Stimulated activated CD4-positive, alpha-beta T cell treated with anti-CD3 and anti-CD28 coated beads, Interleukin-4, amount 100 ng/mL, for 24 hours (primary cell): ENCODE measurements at places on chromosomes 12 and 14.
A peak's percentile ranks its signal among the peaks of the same experiment; 100 is the strongest.

DNA sequence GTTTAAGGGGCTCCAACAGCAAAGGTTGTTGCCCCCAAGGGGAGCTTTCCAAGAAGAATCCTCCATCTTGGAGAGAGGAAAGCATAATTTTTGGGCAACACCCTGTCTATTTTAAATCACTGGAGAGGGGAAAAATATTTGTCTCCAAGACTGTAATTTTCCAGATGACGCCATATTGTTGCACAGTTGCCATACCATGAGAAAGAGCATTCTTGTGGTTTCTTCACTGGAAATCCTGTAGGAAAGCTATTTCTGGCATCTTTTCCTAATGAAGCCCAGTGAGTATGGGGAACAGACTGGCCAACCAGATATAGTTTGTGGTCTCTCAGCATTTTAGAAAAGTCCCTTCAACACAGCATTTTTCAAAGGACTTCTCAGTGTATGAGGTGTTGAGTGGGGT lies 88.1 kb upstream of the MANSC4 start:
- no peak for DNase-seq

DNA sequence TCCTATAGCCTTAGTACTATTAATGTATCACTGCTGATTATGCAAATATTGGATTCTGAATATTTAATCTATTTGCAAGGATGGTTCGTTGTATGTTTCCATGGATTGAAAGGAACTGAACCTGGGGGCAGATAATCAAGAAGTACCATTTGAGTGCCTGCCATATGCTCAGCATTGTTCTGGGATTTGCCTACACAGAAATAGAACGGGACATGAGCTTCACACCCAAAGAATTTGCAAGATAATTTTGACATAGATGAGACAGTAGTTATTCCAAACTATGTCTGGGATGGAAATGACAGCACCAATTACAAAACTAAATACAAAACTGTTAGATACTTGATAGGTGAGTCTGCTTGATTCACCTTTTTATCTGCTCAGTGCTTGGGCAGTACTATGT lies 132.7 kb upstream of the NPAS3 start:
- DNase-seq: no peak

- DNase-seq: no peak
Measured at GRCh38 chr12:65823513-65824375, 539 bp upstream of the HMGA2 start.

GRCh38 chr12:120276734-120277133 lies 11.2 kb upstream of the PXN start:
- DNase-seq: no peak

GRCh38 chr12:69732088-69732487 lies 6.6 kb upstream of the RAB3IP start:
- DNase-seq: no peak

GRCh38 chr12:110581931-110582275 lies 1.2 kb downstream of the PPTC7 start:
- DNase-seq: no peak

DNA sequence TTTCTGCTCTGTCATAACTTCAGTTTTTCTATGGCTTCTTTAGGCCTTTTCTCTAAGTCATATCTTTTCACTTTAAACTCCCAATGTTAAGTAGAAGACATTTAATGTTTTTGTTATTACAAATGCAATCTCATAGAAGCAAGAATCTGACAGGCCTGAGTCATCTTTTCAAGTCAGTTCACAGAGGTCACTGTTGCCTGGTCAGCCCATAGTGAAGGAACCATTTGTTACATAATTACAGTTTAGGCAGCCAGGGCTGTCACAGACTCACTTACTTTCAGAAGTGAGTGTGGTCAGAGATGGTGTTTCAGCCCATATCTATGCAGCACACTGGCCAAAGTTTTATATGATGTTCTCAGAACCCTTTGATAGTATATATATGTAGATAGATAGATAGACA lies 46.5 kb downstream of the CCER1 start:
- DNase-seq: no peak

GRCh38 chr12:114918535-114919233 lies 234.7 kb upstream of the TBX3 start:
- DNase-seq: no peak

GRCh38 chr14:69547701-69548348 lies 26.8 kb downstream of the CCDC177 start:
- DNase-seq: no peak

DNA sequence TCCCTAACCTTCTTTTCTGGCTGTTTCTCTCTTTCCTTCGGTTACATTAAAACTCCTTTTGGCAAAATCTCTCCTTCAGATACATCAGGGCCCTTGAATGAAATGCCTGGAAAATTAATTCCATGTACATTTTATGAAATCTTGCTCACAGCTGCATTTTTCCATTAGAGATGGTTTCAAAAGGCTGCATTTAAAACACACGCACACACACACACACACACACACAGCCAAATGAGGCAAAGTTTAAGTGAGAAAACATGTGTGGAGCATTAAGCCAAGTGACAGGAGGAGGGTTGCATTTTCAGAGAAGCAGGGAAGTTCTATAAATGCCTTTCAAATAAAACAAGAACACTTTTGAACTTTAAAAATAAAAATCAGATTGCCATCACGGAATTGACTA lies 216.4 kb downstream of the LRIG3 start:
- no peak for DNase-seq

DNA sequence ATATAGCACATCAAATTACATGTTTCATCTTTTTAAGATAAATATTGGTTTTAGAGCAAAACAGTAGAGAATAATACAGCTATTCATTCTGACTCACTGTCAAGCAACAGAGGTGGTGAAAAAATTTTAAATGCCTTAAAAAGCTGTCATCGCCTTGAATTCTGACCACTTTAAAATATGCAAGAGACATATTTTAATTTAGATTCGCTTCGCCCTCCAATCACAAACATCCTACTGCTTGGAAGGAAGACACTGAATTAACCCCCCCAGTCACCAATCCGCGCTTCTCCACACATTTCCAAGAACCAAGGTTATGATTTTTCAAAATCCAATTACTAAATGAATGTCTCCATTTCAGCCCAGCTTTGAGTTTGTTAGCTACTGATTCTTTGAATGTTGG lies 112.4 kb downstream of the TMEM132D start:
- DNase-seq: no peak

GRCh38 chr12:15372352-15372751 lies 50.0 kb downstream of the PTPRO start:
- no peak for DNase-seq

- no peak for DNase-seq
Measured at GRCh38 chr12:54039417-54040147, 6.7 kb downstream of the HOXC5 start.

DNA sequence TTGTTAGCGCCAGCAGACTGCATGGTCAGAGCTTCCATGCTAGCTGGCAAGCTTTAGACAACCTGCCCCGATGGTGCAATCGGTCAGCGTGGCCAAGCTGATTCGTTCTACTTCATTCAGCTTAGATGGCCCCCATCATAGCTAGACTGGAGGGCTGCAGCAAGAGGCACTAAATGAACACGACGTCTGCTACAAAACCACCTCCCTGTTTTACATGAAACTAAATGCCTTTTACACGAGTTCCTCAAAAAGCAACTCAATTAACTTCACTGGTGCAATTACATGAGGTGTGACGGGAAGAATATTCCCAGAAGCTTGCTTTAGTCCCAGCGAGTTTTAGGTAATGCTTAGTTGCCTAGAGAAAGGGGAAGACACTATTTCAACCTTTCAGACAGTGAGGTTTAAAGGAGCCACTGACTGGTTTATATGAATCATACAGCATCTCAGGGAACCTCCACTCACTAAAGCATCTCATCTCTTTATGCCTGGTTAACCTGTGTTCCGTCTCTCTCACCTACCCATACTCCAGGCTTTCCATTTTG lies 8.4 kb downstream of the NIN start:
- DNase-seq: no peak

DNA sequence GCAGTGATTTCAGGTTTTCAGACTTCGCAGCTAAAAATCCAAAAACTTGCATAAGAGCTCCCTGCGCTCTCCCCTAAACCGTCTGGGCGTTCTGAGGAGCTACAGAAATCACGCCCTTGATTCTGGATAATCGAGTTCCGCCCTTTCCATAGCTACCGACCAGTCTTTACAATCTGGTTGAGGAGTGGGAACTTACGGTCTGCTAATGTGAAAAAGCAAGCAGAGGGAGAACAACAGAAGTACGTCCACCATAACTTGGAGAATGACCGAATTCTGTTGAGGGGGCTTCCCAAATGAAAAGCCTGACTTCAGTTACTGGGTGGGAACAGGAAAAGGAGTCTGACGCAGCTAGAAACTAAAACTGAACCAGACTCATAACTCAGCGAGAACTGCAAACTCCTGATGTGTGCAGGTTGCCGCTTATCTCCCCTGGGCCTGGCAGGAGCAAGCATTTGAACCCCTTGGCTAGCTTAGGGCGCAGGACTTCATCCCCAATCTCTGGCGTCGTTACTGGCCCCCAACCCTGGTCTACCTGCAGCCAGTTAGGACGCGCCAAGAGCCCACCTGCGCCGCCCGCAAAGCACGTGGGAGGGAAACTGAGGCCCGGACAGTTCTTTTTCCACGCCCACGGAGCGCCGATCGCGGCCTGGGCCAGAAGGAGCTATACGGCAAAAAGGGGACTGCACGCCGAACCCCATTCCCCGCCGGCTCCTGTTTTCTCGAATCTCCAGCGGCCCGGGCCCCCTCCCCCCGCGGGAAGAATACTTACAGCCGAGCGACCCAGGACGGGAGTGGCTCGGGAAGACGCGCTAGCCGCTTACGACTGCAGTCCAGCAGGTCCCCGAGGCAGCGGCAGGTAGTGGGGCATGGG lies 838 bp downstream of the LRIG3 start:
- no peak for DNase-seq

GRCh38 chr12:116048879-116049278 lies 228.6 kb downstream of the MED13L start:
- DNase-seq: no peak

DNA sequence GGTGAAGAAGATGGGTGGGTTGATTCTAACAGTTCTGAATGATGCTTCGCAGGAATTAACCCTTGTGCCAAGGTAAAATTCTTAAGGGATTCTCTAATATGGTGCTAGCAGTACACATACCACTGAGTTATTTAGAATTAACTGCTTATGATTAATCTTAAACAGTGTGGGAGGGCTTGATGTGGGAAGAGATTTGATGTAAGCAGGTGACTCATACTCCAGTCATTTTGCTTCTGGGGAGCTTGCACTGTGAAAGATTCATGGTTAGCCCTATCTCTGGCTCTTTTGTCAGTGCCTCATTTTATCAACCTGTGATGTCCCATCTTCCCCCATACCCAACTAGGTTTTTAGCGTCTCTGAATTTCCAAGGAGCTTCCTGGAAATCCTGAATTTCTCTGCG lies 83.8 kb downstream of the NRXN3 start:
- no peak for DNase-seq

- no peak for DNase-seq
Measured at GRCh38 chr12:113154351-113154973, 4.9 kb downstream of the CFAP73 start.

DNA sequence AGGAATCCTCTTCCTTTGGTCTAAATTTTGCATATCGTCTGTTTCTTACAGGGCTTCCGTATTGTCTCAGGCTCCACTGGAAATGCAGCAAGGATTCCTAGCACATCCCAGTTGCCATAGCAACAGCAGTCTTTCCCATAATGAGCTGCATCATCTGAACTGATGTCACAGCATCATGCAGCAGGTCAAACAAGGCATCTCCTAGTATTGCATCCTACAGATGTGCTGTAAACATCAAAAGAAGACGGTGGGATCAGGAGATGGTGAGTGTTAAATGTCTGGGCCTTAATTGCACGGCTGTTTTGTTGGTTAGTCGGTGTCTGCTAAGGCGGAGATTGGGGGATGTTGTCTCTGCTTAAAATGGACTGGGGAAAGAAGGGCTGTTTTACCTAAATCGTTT lies at the start of gene AKAP6:
TSS of gene AKAP6 (plus strand) at position 153 of the 400 bp plus-strand sequence. CDS start 104,196 bp downstream, outside the sequence.
- DNase-seq: no peak

DNA sequence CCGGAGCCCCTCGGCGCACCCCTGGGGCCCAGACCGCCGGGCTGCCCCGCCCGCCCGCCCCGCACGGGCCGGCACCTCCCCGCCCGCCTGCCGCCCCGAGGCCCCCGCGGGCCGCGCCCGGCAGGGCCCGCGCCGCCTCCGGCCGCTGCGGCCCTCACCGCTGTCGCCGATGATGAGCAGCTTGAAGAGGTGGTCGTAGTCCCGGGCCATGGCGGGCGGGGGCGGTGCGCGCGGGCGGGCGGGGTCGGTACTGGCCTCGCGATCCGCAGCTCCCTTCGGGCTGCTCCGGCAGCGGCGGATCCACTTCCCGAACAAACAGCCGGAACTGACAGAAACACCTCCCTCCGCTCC lies at the start of gene RAB35:
TSS of gene RAB35 (minus strand) at position 313 of the 351 bp plus-strand sequence. CDS start at position 210, 103 bp downstream.
- no peak for DNase-seq

- no peak for DNase-seq
Measured at GRCh38 chr12:12447837-12448236, 91.0 kb downstream of the BORCS5 start.

DNA sequence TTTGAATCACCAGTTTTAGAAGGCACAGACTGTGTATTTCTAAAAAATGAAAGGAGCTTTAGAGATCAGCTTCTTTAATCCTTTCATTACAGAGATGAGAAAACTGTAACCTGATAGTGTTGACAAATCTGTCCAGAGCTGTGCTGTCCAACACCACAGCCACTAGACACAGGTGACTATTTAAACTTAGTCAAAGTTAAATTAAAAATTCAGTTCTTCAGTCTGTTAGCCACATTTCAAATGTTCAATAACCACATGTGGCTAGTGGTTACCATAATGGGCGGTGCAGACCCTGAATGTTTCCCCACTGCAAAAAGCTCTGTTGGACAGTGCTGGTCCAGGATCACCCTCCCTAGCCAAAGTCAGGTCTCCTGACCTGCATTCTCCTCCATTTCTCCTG lies 21.6 kb downstream of the DAD1 start:
- peak; percentile 7 for DNase-seq

GRCh38 chr14:24075485-24076301 lies 4.3 kb downstream of the CPNE6 start:
- DNase-seq: no peak

DNA sequence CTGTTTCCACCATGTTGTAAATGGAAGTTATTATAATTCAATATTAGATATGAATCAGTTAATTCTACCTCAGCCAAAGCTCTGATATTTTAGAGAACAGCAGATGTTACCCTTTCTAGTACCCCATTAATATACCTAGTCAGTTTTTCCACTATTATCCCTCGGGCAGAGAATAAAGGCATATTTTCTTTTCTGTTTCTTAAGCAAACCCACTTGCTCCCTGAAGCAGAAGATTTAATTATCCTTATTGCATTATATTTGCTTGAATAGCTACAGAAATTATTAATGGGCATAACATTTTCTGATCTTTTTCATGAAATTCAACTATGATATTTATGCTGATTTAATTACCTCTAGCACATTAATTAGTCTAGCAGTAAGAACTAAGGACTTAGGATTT lies 832.9 kb upstream of the FBXO33 start:
- no peak for DNase-seq

GRCh38 chr12:29024117-29024516 lies 125.0 kb upstream of the FAR2 start:
- no peak for DNase-seq

GRCh38 chr12:75635606-75636444 lies 124.4 kb upstream of the KRR1 start:
- DNase-seq: peak; percentile 23
